NCI-H774 (cell line): ENCODE measurements at places on chromosomes 7 and 10.

- DNase-seq: peak; percentile 12
Measured at GRCh38 chr10:90592638-90593302, 265.1 kb downstream of the HTR7 start.

DNA sequence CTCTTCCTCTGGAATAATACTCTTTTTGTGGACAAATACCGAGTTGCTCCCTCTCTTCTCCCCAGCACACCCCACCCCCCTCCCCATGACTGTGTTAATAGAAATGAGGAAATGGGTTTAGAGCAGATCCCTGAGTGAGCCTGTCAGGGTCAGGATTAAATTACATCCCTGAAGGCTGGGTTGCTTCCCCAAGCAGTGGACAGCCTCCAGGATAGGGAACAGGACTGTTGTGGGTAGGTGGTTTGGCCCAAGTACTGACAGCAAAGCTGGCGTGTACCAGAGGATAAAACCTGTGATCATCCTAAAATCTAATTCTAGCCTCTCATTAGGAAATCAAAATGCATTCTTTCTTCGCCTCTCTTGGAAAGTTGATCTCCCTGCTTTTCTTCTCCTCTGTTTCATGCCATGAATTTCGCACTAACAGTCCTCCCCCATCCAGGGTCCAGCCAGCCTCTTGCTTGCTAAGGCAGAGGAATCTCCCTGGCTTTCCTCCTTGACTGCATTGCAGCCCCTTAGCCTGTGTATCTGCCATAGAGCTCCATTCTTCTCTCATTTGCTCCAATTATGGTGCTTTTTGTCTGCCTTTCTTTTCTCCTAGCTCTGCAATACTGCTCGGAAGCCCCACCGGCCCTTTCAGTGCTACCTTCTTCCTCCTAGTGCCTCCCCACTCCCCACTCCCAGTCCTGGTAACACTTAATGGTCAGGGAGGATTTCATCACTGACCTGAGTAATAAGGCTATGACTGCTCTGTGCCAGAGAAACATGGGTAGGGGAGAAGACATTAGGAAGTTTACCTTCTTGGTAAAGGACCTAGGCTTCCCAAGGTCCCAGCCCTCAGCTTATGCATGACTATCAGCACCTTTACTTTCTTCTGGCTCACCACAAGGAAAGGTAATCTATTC lies 8.4 kb downstream of the LRRC4 start:
- DNase-seq: no peak

GRCh38 chr7:150403376-150404171 lies 24.4 kb downstream of the ZNF775 start:
- DNase-seq: no peak

GRCh38 chr7:76351372-76351771 lies 7.4 kb downstream of the YWHAG start:
- DNase-seq: no peak

DNA sequence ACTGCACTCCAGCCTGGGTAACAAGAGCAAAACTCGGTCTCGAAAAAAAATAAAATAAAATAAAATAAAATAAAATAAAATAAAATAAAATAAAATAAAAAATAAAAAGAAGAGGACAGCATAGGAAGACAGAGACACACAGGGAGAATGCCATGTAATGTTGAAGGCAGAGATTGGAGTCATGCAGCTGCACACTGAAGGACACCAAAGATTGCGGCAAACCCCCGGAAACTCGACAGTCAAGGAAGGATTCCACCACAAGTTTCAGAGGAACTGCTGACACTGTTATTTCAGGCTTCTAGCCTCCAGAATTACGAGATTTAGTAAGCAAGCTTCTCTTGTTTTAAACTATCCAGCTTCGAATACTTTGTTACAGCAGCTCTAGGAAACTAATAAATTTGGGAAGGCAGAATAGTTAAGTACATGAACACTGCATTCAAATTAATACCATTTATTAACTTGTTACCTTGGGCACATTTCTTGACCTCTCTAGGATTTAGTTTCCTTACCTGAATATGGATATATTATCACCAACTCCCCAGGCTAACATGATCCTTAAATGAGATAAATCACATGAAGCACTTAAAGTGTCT lies 9.5 kb downstream of the CPED1 start:
- no peak for DNase-seq

DNA sequence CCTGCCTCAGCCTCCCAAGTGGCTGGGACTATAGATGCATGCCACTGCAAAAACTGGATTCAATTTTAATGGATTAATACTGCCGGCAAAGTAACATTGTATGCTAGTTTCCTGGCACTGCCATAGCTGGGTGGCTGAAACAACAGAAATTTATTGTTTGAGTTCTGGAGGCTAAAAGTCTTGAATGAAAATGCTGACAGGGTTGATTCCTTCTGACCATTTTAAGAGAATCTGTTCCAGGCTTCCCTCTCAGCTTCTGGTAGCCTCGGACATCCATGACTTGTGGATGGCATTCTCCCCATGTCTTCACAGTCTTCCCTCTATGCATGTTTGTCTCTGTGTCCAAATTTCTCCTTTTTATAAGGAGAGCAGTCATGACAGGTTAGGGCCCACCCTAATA lies 87.3 kb upstream of the ARID5B start:
- DNase-seq: no peak

- DNase-seq: no peak
Measured at GRCh38 chr7:128453836-128454804, 1.6 kb upstream of the HILPDA start.

- no peak for DNase-seq
Measured at GRCh38 chr7:77811516-77812289, 13.1 kb downstream of the PHTF2 start.

- DNase-seq: no peak
Measured at GRCh38 chr7:140674899-140675701, 2.4 kb downstream of the ADCK2 start.

- no peak for DNase-seq
Measured at GRCh38 chr10:104077663-104078151, 8.0 kb downstream of the COL17A1 start.

- DNase-seq: no peak
Measured at GRCh38 chr7:152430854-152431253, 4.9 kb downstream of the KMT2C start.

DNA sequence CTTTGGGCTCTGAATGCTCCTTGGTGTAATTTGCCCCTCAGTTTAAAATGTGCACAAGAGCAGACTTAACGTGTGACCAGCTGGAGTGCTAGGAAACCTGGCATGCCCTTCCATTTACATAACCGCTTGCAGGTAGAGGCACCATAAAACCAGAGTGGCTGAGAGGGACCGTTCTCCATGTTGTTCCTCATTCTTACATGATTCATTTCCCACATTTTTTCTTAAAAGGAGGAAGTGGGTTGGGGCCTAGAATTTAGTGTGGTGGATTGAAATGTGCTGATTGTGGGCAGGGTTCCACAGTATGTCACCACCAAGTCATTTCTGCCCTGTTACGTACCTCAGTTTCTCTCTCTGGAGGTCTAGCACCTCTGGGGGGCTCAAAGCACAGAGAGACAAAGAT lies 375.8 kb upstream of the VSTM2A start:
- DNase-seq: no peak

DNA sequence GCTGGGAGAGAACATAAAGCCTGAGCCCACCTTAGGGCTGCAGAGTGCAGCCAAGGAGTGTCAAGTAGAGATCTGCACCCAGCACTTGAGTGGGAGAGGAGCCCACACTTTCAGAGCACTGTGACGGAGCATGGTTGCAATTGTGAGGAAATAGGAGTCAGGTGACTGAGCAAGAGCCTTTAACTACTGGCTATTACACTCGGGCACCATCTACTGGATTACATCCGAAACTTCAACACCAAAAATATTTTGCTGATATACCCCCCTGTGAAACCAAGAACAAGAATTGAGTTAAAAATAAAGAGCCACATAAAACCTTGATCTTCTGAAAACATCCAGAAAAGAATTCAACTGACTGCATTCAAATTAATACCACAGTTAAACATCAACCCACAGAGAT lies 657.9 kb downstream of the NXPH1 start:
- DNase-seq: no peak

- no peak for DNase-seq
Measured at GRCh38 chr10:93075369-93076221, 1.9 kb downstream of the CYP26A1 start.

GRCh38 chr7:81197266-81197665 lies 278.4 kb upstream of the SEMA3C start:
- no peak for DNase-seq

DNA sequence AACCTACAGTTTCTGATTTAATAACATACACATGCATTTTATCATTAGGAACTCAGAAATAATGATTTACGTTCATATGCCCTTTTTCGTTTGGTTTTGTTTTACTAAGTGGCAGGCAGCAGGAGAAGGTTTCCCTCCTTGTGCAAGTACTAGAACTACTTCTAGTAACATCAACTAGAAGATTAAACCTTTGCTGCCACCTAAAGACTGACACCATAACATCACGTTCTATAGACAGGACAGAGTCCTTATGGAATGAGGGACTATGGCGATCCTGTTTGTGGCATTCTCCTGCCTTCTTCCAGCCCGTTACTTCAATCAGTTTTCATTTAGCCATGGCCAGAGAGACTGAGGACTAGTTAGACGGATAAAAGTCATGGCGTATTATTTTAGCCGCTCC lies 53.2 kb downstream of the GAD2 start:
- DNase-seq: no peak

GRCh38 chr7:103748680-103749079 lies 240.8 kb downstream of the RELN start:
- DNase-seq: no peak

GRCh38 chr10:60426425-60426824 lies 36.8 kb upstream of the ANK3 start:
- no peak for DNase-seq

DNA sequence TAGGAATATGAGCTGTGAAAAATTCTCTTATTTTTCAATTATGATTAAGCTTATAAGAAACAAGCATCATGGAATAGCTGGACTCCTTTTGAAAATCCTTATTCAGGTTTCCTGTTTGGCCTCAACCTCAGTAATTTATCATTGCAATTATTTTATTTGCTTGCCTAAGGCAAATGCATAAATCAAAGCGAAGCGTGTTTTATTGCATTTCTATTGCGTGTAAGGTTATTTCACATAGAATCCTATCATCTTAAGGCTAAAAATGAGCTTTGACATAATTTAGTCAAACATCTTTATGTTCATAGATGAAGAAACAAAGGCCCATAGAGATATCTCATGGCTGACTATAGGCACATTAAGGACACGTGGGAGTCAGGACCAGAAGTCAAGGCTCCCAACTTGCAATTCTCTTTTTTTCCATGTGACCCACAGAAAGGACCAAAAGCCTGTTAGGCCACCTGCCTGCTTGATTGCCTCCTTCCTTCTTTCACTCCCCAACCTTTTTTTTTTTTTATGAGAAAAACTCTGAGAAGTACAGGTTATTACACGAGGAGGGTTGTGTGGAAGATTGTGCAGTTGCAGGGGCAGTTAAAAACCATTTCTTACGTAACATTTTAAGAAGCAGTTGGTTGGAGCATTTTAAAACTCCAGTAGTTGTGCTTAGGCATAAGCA lies 261.0 kb downstream of the HDAC9 start:
- DNase-seq: no peak

DNA sequence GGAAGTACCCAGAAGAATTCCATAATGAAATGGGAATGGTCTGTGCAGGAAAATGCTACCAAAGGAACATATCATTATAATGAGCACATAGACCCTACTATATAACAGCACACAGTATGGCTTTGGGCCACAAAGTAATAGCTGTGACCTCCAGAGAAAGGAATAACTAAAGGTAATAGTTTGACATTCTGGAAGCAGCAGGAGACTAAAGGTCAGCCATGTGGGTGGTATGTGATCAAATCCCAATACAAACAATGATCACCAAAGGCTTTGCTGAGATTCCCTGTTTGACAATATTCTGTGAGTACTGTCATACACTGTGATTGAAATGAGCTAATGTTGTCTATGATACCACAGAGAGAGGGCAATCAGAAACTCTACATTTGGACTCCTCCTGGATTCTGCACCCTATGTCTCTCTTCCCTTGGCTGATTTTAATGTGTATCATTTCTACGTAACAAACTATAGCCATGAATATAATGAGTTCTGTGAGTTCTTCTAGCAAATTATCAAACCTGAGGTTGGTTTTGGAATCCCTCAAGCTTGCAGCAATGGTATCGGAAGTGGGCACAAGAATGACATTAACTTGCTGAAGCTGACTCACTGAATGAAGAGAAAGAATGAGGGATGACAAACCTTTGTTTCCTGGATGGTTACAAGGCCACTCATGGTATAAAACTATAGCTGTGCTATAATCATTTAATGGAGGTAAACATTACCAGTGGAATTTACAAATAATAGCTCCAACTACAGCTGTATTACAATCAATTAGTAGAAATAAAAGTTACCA lies 99.6 kb downstream of the JMJD1C start:
- DNase-seq: no peak

DNA sequence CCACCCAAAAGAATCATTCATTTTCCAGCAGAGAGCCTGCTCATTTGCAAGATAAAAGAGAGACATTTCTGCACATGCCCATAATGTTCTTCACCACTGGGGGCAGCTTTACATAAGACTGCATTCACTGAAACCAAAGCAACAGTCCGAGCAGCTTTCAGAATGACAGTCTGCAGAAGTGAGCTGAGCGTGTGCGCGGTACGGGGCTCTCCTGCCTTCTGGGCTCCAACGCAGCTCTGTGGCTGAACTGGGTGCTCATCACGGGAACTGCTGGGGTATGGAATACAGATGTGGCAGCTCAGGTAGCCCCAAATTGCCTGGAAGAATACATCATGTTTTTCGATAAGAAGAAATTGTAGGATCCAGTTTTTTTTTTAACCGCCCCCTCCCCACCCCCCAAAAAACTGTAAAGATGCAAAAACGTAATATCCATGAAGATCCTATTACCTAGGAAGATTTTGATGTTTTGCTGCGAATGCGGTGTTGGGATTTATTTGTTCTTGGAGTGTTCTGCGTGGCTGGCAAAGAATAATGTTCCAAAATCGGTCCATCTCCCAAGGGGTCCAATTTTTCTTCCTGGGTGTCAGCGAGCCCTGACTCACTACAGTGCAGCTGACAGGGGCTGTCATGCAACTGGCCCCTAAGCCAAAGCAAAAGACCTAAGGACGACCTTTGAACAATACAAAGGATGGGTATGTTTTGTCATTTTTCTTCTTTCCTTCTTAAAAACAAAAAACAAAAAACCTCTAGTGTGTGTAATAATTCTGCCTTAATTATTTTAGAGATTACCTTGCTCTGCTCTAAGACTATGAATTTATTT lies at the start of gene LRRTM3:
Gene LRRTM3 (plus strand): TSS at position 141 of the 820 bp plus-strand sequence.
- DNase-seq: peak; percentile 45

DNA sequence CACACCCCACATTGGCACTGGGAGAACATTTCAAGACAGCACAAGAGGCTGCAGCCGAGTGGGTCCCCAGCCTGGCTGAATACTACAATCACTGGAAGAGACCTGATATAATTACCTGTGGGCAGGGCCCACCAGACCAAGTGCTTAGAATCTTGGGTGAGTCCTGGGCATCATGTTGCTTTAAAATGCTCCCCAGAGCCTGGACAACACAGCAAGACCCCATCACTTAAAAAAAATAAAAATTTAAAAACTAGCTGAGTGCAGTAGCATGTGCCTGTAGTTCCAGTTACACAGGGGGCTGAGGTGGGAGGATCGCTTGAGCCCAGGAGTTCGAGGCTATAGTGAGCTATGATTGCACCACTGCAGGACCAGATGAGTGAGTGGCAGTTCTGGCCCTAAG lies 28.1 kb downstream of the FAM171A1 start:
- no peak for DNase-seq
